Osteoblast (primary cell): ENCODE measurements at places on chromosomes 5 and 9.

DNA sequence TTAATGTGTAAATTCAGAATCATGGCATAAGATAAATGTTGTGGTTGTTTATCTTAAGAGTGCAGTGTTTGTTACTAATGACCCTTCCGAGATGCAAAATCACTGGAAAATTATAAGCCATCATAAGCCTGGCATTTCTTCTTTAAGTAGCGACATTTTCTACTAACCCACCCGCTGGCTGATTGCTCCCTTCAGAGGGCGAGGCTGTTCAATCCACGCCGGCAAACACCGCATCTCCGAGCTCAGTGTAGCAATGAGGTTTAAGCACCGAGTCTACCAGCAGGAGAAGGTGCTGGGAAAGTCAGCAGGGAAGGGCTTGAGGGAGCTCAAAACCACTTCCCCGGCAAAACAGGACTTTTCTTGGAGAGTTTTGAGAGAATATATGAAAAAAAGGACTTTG lies 52.7 kb downstream of the AK8 start:
- peaks cover 3% of the 10 kb centered on the region for H3K27me3 ChIP-seq
- DNase-seq, result no peak
- H3K4me1 ChIP-seq, result no peaks in the 10 kb centered on the region
- no peak overlapping the region for H3K4me3 ChIP-seq

DNA sequence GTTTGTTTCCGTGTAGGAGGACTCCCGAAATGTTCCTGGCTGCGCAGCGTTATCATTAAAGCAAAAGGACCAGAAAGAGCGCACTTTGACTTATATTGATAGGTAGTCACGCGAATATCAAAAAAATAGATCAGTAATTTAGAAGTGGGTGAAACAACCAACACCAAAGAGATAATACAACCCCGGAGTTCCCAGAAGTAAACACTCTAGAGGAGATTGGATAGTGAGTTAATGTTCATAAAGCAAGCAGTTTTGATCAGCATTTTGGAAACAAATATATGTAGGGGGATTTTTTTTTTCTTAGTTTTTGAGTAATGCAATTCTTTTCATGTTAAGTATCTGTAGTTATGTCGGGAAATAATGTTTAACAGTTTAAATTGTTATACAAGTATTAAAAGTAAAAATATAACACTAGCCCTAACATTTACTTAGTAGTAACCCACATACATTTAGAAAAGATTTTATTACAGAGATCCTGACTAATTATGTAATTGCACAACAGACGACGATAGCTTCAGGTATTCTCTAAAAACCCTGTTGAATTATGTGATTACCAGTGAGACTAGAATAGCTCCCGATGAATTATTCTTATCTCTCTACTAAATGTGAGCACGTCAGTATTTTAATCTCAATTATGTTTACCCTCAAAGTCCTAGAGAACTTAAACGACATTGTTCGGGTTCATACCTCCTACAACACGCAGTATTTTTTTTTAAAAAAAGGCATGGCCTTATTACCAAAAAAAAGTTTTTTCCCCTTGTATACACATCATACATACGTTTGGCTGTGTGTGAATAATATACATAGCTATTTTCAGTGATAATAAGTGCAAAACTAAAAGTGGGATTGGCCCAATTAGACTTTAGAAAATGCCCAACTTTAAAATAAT lies 9.4 kb upstream of the NFIB start:
- H3K4me3 ChIP-seq, result peak overlapping the region; percentile 79
- no peak for DNase-seq
- no peaks in the 10 kb centered on the region for H3K36me3 ChIP-seq
- H3K27me3 ChIP-seq, result no peaks in the 10 kb centered on the region
- peak overlapping the region; percentile 82 for H3K27ac ChIP-seq

GRCh38 chr5:143217065-143217803 lies 186.3 kb downstream of the NR3C1 start:
- H3K4me1 ChIP-seq, result peaks cover 16% of the 10 kb centered on the region
- peak; percentile 72 for DNase-seq
- no peak overlapping the region for H3K4me3 ChIP-seq
- H3K27me3 ChIP-seq, result no peaks in the 10 kb centered on the region

- no peak for DNase-seq
- no peak overlapping the region for H3K27ac ChIP-seq
- H3K4me3 ChIP-seq, result no peak overlapping the region
- H3K4me1 ChIP-seq, result no peaks in the 10 kb centered on the region
These were observed 485.9 kb downstream of the EFNA5 start for GRCh38 chr5:107184871-107185270.

DNA sequence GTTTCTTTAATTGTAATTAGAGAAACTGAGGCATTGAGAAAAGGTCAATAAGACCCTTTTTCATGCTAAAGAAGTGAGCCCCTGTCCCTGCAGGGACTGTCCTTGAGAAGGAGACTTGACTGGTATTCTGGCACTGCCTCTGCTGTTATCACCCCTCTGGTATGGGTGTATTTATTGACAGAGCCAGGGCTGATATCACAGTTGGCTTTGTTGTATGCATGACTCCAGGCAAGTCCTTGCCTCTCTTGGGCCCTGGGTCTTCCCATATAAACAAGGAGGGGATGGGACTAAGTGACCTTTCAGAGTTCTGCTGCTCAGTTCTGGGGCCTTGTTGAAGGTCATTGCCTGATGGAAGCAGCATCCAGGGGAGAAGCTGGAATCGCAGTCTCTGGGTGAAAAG lies 71.8 kb upstream of the PPARGC1B start:
- DNase-seq, result no peak
- no peaks in the 10 kb centered on the region for H3K4me1 ChIP-seq
- H3K4me3 ChIP-seq, result no peak overlapping the region
- H3K27ac ChIP-seq, result no peak overlapping the region
- H3K36me3 ChIP-seq, result no peaks in the 10 kb centered on the region
- H3K27me3 ChIP-seq, result peaks cover 25% of the 10 kb centered on the region

DNA sequence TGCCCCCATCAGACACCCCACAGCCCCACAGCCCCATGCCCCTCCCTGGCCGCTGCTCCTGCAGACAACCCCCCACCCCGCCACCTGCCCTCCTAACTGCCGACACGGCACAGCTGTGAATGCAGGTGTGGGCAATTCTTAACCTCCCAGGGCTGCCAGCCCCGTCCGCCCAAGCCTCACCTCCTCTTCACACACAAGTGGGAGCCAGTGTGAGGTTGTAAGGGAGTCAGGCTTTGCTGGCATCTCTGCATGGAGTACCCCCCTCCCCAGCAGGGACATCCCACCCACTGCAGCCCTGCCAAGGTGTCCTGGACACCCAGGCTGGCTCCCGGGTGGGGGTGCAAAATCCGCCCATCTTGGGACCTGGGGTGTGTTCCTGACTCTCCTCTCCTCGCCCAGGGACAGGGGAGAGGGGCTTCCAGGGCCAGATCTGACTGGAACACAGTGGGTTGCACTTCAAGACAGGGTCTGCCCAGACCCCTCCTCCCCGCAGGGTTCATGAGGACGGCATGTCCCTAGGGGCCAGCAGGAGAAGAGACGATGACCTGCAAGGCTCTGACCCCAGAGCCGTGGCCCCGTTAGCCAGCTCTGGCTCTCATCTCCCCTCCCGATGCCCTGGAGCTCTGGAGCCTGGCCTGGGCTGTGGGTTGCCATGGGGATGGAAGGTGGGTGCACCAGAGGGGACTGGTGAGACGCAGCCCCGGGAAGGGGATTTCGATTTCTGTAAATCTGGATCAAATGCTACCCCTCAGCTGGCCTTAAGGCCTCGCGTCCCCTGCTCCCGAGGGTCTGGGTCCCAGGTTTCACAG lies 34.4 kb downstream of the SARDH start:
- H3K36me3 ChIP-seq, result no peaks in the 10 kb centered on the region
- no peaks in the 10 kb centered on the region for H3K27me3 ChIP-seq
- DNase-seq, result peak; percentile 52

DNA sequence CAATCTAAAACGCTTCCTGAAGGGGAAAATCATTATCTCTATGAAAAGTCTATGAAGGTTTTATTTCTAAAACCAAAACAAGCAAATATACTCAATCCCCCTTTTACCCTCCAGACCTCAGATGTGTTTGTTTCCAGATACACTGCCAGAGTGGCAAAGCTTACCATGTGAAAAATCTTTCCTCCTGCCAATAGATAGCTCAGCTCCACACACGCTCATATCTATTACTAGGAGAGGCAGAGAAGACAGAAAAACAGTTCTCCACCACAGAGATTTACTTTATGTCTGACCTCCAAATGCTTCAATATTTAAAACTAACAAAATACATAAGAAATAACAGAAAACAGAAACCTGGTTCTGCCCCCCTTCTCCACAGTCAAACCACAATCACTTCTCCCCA lies 7.0 kb downstream of the IRX2 start:
- DNase-seq, result no peak
- peaks cover 3% of the 10 kb centered on the region for H3K4me1 ChIP-seq
- no peaks in the 10 kb centered on the region for H3K27me3 ChIP-seq
- no peak overlapping the region for H3K27ac ChIP-seq

GRCh38 chr5:94544031-94544650 lies 74.3 kb downstream of the KIAA0825 start:
- H3K27ac ChIP-seq, result no peak overlapping the region
- no peaks in the 10 kb centered on the region for H3K4me1 ChIP-seq
- DNase-seq, result peak; percentile 36
- H3K27me3 ChIP-seq, result no peaks in the 10 kb centered on the region
- H3K4me3 ChIP-seq, result no peak overlapping the region

- no peak for DNase-seq
- no peaks in the 10 kb centered on the region for H3K36me3 ChIP-seq
- peaks cover 10% of the 10 kb centered on the region for H3K27me3 ChIP-seq
- no peak overlapping the region for H3K27ac ChIP-seq
- no peak overlapping the region for H3K4me3 ChIP-seq
- H3K4me1 ChIP-seq, result peaks cover 10% of the 10 kb centered on the region
These were observed 72.2 kb upstream of the TNFSF8 start for GRCh38 chr9:115002371-115003120.

DNA sequence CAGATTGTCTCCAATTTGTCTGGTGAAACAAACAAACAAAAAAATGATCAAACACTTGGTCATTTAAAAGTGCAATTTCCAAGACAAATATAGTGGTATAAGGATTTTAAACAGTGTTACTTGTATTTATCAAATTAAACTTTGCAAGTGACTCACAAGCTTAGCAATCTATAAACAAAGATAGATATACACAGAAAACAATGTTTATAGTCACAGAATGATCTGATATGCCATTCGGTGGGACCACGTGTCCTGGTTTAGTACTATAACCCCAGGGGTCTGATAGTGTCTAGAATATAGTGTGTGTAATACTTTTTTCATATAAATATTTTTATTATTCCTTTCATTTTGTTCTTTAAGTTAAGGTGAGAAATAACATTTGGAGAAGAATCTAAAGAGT lies 91.3 kb downstream of the DPYSL3 start:
- peaks cover 20% of the 10 kb centered on the region for H3K4me1 ChIP-seq
- H3K27ac ChIP-seq, result no peak overlapping the region
- no peak overlapping the region for H3K4me3 ChIP-seq
- no peak for DNase-seq
- H3K36me3 ChIP-seq, result peaks cover 9% of the 10 kb centered on the region

- H3K4me3 ChIP-seq, result no peak overlapping the region
- H3K36me3 ChIP-seq, result no peaks in the 10 kb centered on the region
- no peak for DNase-seq
- H3K27me3 ChIP-seq, result no peaks in the 10 kb centered on the region
- no peak overlapping the region for H3K27ac ChIP-seq
These were observed 17.1 kb upstream of the FBXL17 start for GRCh38 chr5:108398964-108399363.

DNA sequence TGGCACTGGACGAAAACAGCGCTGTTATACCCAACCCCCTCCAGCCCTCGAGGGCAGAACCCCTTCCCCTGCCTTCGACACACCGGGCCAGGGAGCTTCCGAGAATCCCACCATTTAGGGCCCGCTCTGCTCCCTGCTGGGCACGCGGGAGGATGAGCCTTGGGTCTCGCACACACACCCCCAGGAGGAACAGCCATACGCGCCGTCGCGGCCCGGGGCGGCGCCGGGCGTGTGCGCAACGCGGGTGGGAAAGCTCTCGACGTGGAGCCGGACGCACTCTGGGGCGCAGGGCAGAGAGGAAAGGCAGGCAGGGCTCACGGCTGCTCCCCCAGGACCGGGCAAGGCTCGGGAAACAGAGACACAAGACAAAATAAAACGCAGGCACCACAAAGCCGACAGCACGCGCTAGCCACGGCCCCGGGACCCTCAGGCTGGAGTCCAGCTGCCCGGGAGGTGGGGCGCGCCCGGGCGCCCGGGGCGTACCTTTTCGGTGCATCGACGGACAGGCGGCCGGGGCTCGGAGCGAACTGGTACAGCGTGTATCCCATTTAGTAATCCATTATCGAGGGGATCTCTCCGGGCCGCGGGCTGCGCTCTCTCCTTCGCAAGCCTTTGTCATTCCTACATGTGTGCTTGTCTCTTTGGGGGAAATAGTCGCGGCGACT lies 789 bp downstream of the SEMA6A start:
- H3K4me1 ChIP-seq, result peaks cover 11% of the 10 kb centered on the region
- H3K36me3 ChIP-seq, result no peaks in the 10 kb centered on the region
- H3K4me3 ChIP-seq, result peak overlapping the region; percentile 73
- no peak overlapping the region for H3K27ac ChIP-seq
- DNase-seq, result peak; percentile 90
- H3K27me3 ChIP-seq, result peaks cover 63% of the 10 kb centered on the region

DNA sequence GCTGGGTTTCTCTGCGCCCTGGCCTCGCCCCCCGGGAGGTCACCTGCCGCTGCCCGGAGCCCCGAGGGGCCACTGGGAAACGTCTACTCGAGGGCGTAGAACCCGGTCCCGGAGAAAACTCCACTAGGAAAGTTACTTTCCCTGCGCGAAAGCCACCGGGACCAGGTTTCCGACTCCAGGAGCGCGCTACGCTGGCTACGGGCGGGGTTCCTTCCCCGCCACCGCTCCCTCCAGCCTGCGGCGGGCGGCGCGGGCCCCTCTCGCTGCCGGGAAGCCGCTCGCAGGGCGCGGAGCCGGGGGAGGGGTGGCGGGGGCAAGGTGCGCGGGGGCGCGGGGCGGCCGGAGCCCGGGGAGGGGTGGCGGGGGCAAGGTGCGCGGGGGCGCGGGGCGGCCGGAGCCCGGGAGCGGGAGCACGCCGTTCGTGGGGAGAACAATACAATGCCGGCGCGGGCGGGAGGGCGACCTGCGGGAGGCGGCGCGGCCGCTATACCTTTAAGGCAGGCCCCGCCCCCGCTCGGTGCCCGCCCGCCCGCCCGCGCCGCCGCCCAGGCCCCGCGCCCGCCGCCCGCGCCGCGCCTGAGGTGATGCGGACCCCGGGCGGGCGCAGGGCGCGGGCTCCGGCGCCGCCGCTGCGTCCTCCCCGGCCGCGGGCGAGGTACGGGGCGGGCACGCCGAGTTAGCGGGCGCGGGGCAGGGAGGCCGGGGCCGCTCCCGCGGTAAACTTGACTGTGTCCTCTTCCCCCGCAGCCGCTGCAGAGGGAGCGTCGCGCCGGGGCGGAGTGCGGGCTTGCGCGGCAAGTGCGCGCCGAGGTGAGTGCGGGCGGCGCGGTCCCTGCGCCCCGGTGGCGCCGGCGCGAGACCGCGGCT lies 278.1 kb downstream of the AOPEP start:
- no peaks in the 10 kb centered on the region for H3K27me3 ChIP-seq
- H3K4me1 ChIP-seq, result peaks cover 34% of the 10 kb centered on the region
- H3K36me3 ChIP-seq, result peaks cover 40% of the 10 kb centered on the region
- DNase-seq, result peak; percentile 91
- peak overlapping the region; percentile 91 for H3K4me3 ChIP-seq
- peak overlapping the region; percentile 98 for H3K27ac ChIP-seq
